ENCODE measurements at places on chromosomes 2 and 18.

DNA sequence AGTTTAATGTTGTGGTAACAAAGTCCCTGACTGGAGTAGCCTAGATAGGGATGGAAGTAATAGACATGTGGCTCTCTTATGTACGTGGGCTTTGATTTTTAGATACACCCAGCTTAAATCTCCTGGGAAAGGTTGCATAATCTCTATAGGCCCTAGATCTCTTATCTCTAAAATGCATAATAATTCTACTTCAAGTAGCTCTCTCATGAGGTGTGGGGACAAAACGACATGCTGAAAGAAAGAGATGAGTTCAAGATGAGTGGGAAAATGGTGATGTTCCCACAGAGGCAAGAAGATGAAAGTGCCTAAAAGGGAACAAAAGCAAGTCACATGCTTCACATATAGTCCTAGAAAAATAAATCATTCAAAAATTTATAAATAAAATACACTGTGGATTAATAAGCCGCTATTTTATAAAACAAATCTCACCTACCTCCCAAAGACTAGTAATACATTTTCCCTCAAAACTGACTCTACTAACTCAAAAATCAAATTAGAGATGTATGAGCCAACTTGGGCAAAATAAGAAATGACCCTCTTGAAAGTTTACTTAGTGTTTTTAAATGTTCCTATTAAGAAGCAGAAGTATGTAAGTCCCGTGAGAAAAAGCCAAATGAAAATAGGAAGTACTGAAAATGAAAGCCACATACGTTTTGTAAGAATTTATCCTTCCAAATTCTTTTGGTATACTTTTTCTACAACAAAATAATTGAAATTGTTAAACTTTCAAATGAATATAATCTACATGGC is 148.2 kb upstream of the ITGA4 start:
- DNase-seq: peak; percentile 84

- no peak for DNase-seq
Measured at GRCh38 chr18:77191071-77191751, 58.4 kb upstream of the GALR1 start.

DNA sequence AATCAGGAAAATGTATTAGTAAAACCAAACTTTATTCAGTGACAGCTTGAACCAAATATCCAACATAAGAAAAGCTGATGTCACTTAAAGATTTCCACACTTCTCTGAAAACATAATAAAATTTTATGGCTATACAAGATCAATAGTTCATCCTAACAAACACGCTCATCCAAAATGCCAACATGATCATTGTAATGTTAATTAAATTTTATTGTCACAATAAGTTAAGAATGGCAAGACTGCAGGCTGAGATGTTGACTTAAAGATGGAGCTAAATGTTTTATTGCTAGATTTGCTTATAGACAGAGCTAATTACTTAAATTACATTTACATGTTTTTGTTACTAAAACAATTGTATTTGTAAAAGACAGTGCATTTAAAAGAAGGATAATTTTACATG is 140.3 kb downstream of the ERBB4 start:
- DNase-seq: no peak

- DNase-seq: no peak
Measured at GRCh38 chr2:188647430-188648070, 326.6 kb upstream of the COL3A1 start.

DNA sequence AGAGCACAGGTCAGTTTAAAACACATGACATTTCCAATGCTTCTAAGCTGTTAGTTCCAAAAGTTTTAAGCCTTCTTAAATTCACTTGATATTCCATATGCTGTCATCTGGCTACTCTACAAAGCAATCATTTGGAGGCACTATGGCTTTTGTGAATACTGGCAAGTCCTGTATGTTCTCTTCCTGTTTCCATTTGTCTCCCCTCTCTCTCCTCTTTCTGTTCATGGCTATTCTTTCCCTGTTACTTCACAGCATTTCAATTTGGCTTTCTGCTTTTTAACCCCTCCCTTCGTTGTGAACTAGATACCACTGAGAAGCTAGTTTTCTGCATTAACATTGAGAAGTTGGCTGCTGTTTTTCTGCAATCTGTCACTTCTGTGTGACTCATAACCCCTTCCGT is 1337.2 kb upstream of the CELF4 start:
- DNase-seq: no peak

DNA sequence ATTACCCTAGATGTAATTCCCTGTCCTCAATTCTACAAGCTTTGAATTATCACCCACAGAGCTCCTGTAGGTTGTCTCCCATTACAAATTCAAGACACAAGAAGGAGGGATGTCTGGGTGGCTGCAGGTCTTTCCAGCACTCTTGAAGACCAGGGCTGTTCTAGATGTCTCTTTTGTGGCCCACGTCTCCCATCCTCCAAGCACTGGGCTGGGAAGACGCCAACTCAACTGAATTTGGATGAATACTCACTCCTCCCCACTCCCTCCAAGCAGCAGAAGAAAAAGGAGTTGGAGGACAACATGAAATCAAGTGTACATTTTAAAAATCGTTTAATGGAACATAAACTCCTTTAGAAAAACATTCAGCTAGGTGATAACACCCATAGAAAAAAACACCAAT is 31.2 kb downstream of the SMAD7 start:
- no peak for DNase-seq

GRCh38 chr2:28269019-28269784 is 123.5 kb upstream of the FOSL2 start:
- DNase-seq: peak; percentile 92

- peak; percentile 89 for DNase-seq
Measured at GRCh38 chr18:54392543-54393023, 34.9 kb downstream of the C18orf54 start.

DNA sequence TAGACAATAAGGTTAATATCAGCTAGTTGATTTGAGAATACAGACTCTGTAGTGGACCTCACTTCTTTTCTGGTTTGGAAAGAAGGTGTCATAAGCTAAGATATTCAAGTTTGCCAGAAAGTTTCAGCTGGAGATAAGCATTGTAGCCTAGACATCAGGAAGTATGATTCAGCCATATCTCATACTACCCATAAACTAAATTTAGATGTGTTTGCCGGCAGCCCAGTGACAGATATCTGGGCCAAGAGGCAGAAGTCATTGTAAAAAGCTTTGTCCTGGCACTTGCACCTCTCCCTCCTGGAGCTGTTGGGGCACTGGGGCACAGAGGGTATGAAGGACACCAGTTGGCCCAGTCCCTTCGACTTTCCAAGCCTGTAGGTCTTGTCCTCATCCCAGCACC is 128.0 kb downstream of the EPHA4 start:
- peak; percentile 87 for DNase-seq

- DNase-seq: no peak
Measured at GRCh38 chr18:2396162-2396505, 175.2 kb downstream of the METTL4 start.

DNA sequence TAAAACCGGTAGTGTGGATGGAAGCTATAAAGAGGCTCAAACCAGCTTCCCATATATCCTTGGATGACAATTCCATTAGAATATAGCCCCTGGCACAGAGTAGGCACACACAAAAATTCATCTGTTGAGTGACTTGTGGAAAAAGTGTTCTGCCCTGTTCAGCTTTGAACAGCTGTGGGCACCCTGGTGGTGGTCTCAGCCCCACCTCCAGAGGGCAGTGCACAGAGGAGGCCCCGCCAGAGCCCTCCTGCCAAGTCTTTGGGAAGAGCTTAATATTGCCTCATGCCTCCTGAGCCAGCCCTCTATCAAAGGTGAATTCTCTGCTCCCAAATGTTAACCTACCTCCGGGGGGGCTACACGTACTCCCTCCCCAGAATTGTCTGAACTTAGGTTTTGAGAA is 30.4 kb downstream of the EPAS1 start:
- peak; percentile 35 for DNase-seq

DNA sequence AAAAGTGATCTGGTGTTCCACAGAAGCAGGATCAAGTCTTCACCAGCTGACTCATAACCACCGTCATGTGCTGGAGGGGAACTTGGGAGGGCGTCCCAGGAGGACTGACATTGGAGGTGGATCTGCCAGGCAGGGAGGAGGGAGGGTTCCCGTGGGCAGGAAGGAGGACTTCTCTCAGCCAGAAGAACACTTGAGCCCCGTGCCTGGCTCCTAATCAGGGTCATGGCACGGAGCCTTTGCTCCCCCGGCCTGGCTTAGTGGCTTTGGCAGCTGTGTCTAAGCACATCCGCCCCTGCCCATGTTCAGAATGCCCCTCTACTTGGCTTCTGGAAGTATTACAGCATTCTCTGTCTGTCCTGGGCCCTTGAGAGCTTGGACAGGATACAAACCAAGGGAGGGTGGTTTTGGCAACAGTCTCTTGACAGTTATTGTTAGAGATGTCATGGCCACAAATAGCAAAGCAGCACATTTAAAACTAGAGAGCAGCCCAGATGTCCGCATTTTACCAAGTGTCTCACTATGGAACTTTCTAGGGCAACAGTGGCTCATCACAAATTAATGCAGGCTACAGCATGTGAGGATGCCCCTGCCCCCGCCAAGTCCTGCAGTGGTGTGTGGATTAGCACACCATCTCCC is 11.5 kb downstream of the PPP1R7 start:
- DNase-seq: no peak

DNA sequence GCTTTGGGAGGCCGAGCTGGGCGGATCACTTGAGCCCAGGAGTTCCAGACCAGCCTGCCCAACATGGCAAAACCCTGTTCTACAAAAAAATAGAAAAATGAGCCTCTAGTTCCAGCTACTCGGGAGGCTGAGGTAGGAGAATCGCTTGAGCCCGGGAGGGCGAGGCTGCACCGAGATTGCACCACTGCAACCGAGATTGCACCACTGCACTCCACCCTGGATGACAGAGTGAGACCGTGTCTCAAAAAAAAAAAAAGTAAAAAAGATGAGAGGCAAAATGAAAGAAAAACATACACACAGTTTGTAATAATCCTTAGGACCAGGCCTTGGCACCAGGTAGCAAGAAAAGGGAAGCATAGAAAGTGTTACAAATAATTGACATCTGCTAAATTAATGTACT is 22.0 kb downstream of the RBM43 start:
- DNase-seq: no peak
